Right lobe of liver (tissue), 6 donors: ENCODE measurements at places on chromosomes 13 and 19. TPM values are rescaled to one million over a fixed set of nuclear protein-coding genes. Genes with fewer than 3 reads are reported as not detected.

Gene GPR183
- 2.1 TPM for total RNA-seq

Gene FCAR
- total RNA-seq, result 0.73 TPM

Gene PPP2R1A
- 93.0 TPM for total RNA-seq

Gene SIGLECL1
- not detected for total RNA-seq

Gene PLIN5
- total RNA-seq, result 35.0 TPM

Gene SRRM5
- total RNA-seq, result 0.18 TPM

Gene C19orf85
- not detected for total RNA-seq

Gene ZNF66
- 0.49 TPM for total RNA-seq

Gene CFD
- total RNA-seq, result 7.6 TPM

Gene KLF5
- 0.70 TPM for total RNA-seq

Gene FFAR3
- 0.27 TPM for total RNA-seq

Gene PDCD5
- 41.8 TPM for total RNA-seq

Gene LRRC25
- 2.3 TPM for total RNA-seq

Gene ZFP36
- total RNA-seq, result 37.4 TPM

Gene CCNE1
- total RNA-seq, result 1.1 TPM

Gene FGF21
- 32.7 TPM for total RNA-seq

Gene S1PR5
- total RNA-seq, result 0.21 TPM

Gene KCNJ14
- total RNA-seq, result 0.22 TPM

Gene SHISA7
- not detected for total RNA-seq

Gene ICAM4
- total RNA-seq, result 0.80 TPM

Gene OR4F17
- total RNA-seq, result not detected

Gene KLK2
- not detected for total RNA-seq

Gene CEACAM1
- total RNA-seq, result 55.5 TPM

Gene FUT2
- total RNA-seq, result 2.6 TPM

Gene ZNF578
- total RNA-seq, result 0.51 TPM

Gene FFAR1
- not detected for total RNA-seq

Gene GFY
- total RNA-seq, result not detected

Gene TNNI3
- not detected for total RNA-seq

Gene SELENOV
- total RNA-seq, result not detected

Gene TEX101
- not detected for total RNA-seq

Gene GNG7
- 3.7 TPM for total RNA-seq

Gene PGLYRP2
- 45.1 TPM for total RNA-seq

Gene STOML3
- not detected for total RNA-seq

Gene GARIN5A
- 2.3 TPM for total RNA-seq

Gene CCDC106
- total RNA-seq, result 8.2 TPM

Gene KLF1
- total RNA-seq, result 0.44 TPM

Gene ZNF667
- 2.0 TPM for total RNA-seq

Gene FAM216B
- not detected for total RNA-seq

Gene SIGLEC8
- total RNA-seq, result 0.81 TPM

Gene CCDC8
- total RNA-seq, result 0.55 TPM

Gene ITGBL1
- 0.98 TPM for total RNA-seq

Gene RGCC
- 2.3 TPM for total RNA-seq

Gene PDE4C
- total RNA-seq, result 0.55 TPM

Gene NAPSA
- 1.2 TPM for total RNA-seq

Gene TEX26
- not detected for total RNA-seq

Gene CDC42EP5
- 1.3 TPM for total RNA-seq

Gene ADGRE3
- total RNA-seq, result 0.16 TPM
